ENCODE measurements at places on chromosomes 16 and 17. TPM values are rescaled to one million over a fixed set of nuclear protein-coding genes. Genes with fewer than 3 reads are reported as not detected.

DNA sequence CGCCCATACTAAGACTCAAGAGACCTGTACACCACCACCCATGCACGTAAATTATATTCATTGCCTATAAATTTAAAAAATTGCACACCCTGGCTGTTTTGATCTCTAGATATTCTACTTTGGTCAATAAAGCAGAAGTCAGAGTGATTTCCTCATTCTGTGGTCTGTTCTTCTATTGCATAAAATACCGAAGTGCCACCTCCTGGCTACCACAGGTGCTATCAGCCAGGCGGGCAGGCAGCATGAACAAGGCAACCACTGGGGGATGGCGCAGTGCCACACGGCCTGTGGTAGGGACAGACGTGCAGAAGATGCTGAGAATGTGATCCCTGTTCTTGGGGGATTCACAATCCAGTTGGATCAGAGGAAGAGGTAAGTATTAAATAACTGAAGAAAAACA, 122.3 kb downstream of the CDK5R1 start:
- no peaks in the 10 kb centered on the region for H3K36me3 ChIP-seq
- peak; percentile 4 for DNase-seq
- H3K4me1 ChIP-seq: no peaks in the 10 kb centered on the region

DNA sequence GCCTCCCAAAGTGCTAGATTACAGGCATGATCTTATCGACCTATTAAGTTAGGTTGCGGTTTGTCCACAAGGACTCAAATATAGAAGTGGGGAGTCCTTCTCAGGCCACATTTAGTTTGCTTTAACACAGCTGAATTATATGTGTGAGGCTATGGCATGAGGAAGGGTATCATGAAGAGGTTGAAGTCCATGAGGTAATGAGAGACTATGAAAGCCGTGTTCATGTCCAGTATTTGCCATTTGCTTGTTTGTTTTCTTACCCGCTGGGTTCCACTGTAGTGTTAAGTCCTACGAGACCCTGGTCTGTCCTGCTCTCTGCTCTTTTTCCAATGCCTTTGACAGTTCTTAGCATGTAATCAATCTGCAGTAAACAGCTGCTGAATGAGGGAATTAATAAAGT, 1072.4 kb upstream of the EEF2KMT start:
- peaks cover 4% of the 10 kb centered on the region for H3K27me3 ChIP-seq
- H3K36me3 ChIP-seq: no peaks in the 10 kb centered on the region
- no peaks in the 10 kb centered on the region for H3K4me1 ChIP-seq
- DNase-seq: no peak
- no peak overlapping the region for H3K27ac ChIP-seq

- H3K27me3 ChIP-seq: no peaks in the 10 kb centered on the region
- no peak overlapping the region for H3K4me3 ChIP-seq
- peaks cover 9% of the 10 kb centered on the region for H3K4me1 ChIP-seq
- DNase-seq: no peak
Measured at GRCh38 chr17:82794781-82795482, 43.1 kb downstream of the TBCD start.

SEPHS2 gene
- 30.5 TPM for total RNA-seq

DNA sequence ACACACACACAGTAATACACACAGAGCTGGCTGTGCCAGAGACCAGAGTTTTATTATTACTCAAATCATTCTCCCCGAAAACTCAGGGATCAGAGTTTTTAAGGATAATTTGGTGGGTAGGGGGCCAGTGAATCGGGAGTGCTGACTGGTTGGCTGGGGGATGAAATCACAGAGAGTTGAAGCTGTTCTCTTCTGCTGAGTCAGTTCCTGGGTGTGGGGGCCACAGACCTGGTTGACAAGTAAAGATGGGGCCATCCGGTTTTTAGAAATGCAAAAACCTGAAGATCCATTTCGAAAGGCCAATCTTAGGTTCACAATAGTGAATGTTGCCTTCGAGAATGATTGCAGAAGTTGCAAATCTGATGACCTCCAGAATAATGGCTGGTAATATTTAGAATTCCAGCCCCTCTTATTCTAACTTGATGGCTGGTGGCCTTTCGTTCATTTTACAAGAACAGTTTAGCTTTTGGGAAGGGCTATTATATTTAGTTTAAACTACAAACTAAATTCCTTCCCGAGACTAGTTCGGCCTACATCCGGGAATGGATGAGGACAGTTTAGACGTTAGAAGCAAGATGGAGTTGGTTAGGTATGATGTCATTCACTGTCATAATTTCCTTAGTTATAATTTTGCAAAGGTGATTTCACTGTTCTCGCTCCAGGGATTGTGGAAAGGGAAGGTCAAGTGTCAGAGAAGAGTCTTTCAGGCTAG, 123.2 kb downstream of the KCNJ18 start:
- no peaks in the 10 kb centered on the region for H3K4me1 ChIP-seq
- H3K36me3 ChIP-seq: no peaks in the 10 kb centered on the region
- no peak for DNase-seq
- no peak overlapping the region for H3K27ac ChIP-seq

DNA sequence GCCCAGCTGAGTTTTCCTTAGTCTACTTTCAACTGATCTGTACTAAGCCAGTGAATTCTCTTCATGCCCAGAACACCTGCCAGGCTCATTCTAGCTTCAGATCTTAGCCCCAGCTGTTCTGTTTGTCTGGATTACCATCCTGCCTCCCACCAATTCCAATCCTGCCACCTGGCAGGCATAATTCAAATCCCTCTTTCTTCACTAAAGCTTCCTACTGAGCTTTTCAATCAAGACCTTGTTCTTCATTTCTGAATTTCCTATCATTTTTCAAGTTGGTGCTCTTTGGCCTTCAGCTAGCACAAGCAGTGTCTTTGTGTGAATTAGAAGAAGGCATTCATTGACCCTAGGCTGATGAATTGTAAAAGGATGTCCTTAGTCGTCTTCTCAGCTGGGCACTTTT, 357.6 kb downstream of the UTP18 start:
- H3K27ac ChIP-seq: no peak overlapping the region
- H3K4me1 ChIP-seq: no peaks in the 10 kb centered on the region
- no peaks in the 10 kb centered on the region for H3K27me3 ChIP-seq
- no peak overlapping the region for H3K4me3 ChIP-seq
- DNase-seq: no peak

MPHOSPH6 gene
- total RNA-seq: 26.5 TPM

- H3K36me3 ChIP-seq: peaks cover 7% of the 10 kb centered on the region
- no peak for DNase-seq
- peaks cover 14% of the 10 kb centered on the region for H3K4me1 ChIP-seq
Measured at GRCh38 chr17:3033248-3033640, 30.2 kb downstream of the OR1D5 start.

DNA sequence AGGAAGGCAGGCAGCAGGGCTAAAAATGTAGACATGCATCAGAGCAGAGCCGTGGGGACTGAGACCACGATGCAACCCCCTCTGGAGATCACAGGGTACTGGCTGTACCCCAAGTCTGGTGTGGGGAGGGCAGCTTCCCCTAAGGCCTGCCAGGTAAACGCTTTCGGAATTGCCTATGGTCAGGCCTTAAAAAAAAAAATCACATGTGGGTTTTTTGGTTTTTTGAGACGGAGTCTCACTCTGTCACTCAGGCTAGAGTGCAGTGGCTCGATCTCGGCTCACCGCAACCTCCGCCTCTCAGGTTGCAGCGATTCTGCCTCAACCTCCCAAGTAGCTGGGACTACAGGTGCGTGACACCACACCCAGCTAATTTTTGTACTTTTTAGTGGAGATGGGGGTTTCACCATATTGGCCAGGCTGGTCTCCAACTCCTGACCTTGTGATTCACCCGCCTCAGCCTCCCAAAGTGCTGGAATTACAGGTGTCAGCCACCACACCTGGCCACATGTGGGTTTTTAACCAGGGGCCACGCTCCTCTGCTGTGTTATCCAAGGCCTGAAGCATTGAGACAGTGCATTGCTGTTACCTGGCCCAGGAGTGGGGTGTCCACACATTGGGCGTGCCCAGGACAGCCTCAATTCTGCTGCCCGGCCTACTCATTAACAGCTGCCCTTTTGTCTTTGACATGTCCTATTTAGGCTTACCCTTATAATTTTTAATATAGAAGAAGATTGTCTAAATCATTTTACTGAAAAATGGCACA, 50.4 kb downstream of the LITAF start:
- H3K27me3 ChIP-seq: no peaks in the 10 kb centered on the region
- no peaks in the 10 kb centered on the region for H3K4me1 ChIP-seq
- no peak overlapping the region for H3K27ac ChIP-seq
- H3K4me3 ChIP-seq: no peak overlapping the region
- DNase-seq: no peak

- DNase-seq: no peak
- no peaks in the 10 kb centered on the region for H3K27me3 ChIP-seq
- H3K4me3 ChIP-seq: no peak overlapping the region
- H3K36me3 ChIP-seq: peaks cover 52% of the 10 kb centered on the region
- H3K27ac ChIP-seq: peak overlapping the region; percentile 57
Measured at GRCh38 chr17:40153603-40154236, 13.4 kb downstream of the CASC3 start.

SEZ6L2 gene
- 4.0 TPM for total RNA-seq

SLC13A2 gene
- total RNA-seq: not detected

DNA sequence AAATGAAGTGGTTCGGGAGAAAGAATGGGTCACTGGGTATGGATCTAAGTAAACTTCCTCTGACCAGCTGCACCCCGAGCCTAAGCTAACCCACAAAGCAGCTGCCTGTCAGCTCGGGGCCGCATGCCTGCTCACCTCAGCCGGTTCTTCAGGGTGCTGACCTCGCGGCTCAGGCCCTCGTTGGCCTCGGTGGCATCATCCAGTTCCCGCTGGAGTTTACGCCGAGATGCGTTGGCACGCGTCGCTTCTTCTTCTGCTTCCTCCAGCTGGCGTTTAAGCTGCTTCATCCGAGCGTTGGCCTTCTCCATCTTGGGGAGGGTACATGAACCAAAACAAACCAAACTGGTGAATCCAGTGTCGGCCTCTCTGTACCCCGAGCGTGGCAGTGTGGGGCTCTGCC, 41.1 kb downstream of the NDEL1 start:
- H3K36me3 ChIP-seq: peaks cover 41% of the 10 kb centered on the region
- no peak for DNase-seq
- no peak overlapping the region for H3K4me3 ChIP-seq
- H3K27ac ChIP-seq: no peak overlapping the region
- peaks cover 25% of the 10 kb centered on the region for H3K4me1 ChIP-seq

GRCh38 chr17:75228847-75229246, 23.4 kb downstream of the NUP85 start:
- no peak for DNase-seq
- peaks cover 13% of the 10 kb centered on the region for H3K36me3 ChIP-seq
- no peaks in the 10 kb centered on the region for H3K4me1 ChIP-seq

TBC1D3L gene
- 1.5 TPM for total RNA-seq

DNA sequence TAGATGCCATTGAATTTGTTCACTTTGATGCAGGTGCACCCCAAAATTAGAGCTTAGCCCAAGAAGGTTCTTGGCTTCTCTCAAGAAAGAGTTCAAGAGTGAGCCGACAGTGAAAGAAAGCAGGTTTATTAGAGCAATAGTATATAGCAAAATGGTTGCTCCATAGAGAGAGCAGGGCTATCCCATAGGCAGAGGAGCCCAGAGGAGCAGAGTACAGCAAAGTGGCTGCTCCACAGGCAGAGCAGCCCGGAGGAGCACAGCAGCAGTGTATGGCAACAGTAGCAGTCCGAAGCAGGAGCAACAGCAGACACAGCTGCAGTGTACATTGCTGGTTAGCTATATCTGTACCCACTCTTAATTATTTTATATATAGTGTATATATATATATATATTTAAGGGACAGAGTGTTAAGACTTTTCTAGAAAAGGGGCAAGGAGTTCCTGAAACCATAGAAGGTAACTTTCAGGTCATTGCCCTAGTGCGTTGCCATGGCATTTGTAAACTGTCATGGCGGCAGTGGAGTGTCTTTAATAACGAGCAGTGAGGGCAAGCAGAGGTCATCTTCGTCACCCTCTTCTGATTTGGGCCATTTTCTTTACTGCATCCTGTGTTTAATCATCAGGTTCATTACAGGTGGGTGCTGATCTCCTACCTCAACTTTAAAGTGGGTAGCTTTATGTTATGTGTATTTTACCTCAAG, 222.7 kb downstream of the CYB561 start:
- DNase-seq: no peak
- H3K4me1 ChIP-seq: peaks cover 15% of the 10 kb centered on the region
- peaks cover 24% of the 10 kb centered on the region for H3K36me3 ChIP-seq

DNA sequence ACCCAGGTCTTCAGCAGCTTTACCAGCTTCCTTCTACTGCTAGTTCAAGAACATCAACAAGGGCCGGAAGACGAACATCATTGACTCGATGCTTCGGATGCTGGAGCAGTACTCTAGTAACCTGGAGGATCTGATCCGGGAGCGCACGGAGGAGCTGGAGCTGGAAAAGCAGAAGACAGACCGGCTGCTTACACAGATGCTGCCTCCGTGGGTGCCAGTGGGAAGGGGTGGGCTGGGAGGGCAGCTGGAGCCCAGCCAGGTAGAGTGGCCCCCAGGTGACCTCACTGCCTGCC, 12.1 kb downstream of the GUCY2D start:
- peaks cover 25% of the 10 kb centered on the region for H3K4me1 ChIP-seq
- H3K36me3 ChIP-seq: no peaks in the 10 kb centered on the region
- peaks cover 19% of the 10 kb centered on the region for H3K27me3 ChIP-seq
- no peak overlapping the region for H3K4me3 ChIP-seq
- DNase-seq: no peak

SLC2A4 gene
- not detected for total RNA-seq

- no peaks in the 10 kb centered on the region for H3K27me3 ChIP-seq
- no peak overlapping the region for H3K4me3 ChIP-seq
- H3K27ac ChIP-seq: peak overlapping the region; percentile 15
- no peaks in the 10 kb centered on the region for H3K36me3 ChIP-seq
- H3K4me1 ChIP-seq: peaks cover 74% of the 10 kb centered on the region
- DNase-seq: no peak
Measured at GRCh38 chr16:68090130-68090529, 5.0 kb downstream of the NFATC3 start.

GRCh38 chr16:24755201-24755874, 25.9 kb downstream of the TNRC6A start:
- peaks cover 4% of the 10 kb centered on the region for H3K36me3 ChIP-seq
- H3K27me3 ChIP-seq: no peaks in the 10 kb centered on the region
- DNase-seq: no peak
- H3K4me3 ChIP-seq: no peak overlapping the region

UTS2R gene
- not detected for total RNA-seq

GRCh38 chr17:29194669-29195068, 14.5 kb upstream of the MYO18A start:
- peaks cover 14% of the 10 kb centered on the region for H3K4me1 ChIP-seq
